ENCODE measurements at places on chromosomes 13 and 19.

GRCh38 chr19:15666883-15667282 lies 6.0 kb upstream of the CYP4F12 start:
- no peak for DNase-seq

DNA sequence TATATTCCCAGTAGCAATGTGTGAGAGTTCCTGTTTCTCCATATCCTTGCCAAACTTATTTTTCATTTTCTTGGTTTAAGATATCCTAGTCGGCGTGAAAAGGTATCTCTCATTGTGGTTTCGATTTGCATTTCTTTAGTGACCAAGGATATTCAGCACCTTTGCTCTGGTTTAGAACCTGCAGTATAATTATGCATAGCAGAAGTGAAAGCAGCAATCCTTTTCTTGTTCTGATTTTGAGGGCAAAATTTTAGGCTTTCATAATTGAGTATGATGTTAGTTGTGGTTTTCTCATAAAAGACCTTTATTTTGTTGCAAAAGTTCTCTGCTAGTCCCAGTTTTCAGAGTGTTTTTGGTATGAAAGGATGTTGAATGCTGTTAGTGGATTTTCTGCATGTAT lies 491.0 kb downstream of the FGF9 start:
- no peak for DNase-seq

DNA sequence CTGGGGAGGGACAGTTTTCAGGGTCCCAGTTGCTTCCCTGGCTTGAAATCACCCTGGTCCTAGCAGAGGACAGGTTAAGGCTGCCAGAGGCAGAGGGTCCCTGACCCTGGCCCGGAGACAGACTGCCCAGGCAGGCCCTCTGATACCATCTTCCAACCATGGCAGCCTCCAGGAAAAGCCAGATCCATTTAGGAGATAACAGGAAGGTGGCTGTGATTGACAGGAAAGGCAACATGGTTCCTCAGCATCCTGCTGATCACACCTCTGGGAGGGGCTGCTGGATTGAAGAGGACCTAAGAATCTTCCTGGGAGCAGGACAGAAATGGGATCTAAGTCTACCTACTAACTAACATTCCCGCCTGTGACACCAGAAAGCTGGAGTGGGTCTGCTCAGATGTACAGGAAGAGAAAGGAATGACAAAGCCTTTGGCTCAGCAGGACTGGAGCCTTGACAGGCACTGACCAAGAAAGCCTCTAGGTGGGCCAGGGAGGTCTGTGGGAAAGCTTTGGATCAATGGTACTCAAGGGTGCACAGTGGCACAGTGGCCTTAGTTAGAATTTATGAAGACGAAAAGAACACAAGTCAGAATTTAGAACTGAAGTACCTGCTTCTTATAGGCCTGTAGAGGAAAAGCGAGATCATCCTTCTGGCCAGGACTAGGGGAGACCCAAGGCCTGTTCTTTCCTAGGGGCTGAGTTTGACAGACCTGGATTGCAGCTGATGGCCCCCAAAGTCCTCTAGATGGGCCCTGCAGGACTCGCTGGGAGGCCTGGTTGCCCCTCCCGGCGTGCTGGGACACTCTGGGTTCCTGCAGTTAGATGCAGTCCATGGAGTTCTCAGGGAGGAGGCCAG lies 2.3 kb upstream of the PRKACA start:
- no peak for DNase-seq

DNA sequence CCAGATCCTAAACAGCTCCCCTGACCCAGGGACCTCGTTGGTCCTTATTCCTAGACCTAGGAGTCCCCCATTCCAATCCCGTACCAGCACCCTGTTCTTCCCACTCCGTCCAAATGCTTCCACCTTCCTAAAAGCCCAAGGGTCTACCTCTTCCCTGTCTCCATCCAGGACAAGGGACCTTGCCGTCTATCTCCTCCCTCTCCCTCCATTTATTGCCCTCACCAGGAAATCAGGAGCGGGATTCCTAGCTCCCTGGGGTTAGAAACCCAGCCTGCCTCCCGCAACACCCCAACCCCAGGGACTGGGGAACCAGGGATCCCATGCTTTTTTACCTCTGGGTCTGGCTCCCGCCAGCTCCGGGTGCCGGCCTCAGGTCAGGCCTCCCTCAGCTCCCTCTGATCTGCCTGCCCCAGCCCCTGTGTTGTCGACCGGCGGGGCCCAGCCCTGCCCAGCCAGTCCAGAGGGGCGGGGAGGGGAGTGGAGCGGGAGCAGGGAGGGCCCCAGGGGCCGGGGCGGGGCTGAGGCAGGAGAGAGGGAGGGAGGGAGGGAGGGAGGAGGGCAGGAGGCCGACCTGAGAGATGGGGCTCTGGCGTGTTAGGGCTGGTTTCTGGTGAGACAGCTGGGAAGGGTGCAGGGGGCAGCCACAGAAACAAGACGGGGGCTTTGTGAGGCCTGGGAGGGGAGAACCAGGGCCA lies at the start of gene B3GNT8:
Gene B3GNT8, minus strand, starts transcription at position 423 of the 695 bp plus-strand sequence. CDS start 596 bp downstream, outside the sequence.
- DNase-seq, result no peak

- no peak for DNase-seq
Measured at GRCh38 chr19:17997969-17998826, 9.8 kb upstream of the ARRDC2 start.

- no peak for DNase-seq
Measured at GRCh38 chr19:19160461-19161035, 9.5 kb downstream of the MEF2B start.

DNA sequence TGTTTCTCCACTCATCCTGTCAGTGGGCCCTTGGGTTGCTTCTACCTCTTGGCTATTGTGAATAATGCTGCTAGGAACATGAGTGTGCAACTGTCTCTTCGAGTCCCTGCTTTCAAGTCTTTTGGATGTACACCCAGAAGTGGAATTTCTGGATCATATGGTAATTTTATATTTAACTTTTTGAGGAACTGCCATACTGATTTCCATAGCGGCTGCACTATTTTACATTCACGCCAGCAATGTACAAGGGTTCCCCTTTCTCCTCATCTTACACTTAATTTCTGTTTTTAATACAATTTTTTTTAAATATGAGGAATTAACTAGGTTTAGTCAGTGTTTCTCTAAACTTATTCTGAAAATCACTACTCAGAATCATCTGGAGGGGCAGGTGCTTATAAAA lies 24.2 kb upstream of the SLC46A3 start:
- no peak for DNase-seq
